ENCODE measurements at places on chromosomes 3 and 15.

DNA sequence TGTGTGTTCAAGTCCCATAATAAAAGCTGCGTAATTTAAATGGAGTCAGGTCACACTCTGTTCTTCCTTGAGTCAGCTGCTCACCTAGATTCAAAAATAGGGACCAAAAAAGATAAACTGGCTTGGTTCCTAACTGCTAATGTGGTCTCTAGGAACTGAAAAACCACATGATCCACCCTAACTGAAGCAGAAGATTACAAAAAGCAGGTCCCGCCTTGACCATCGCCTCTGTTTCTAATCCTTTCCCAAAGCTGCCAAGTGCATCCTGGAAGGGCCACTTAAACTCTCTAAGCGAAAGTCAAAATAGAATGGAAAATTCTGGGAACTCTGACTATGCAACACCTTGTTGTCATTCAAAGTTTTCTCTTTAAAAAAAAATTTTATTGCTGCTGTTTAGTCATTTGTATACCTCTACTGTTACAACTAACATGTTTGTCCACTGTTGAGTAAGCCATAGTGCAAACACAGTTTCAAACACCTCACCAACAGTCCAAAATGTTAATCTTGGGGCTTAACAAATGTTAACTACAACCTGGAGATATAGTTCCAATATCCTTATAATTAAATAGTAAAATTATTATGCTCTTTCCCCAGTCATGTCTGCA, 88.9 kb upstream of the THBS1 start:
- no peak for DNase-seq

DNA sequence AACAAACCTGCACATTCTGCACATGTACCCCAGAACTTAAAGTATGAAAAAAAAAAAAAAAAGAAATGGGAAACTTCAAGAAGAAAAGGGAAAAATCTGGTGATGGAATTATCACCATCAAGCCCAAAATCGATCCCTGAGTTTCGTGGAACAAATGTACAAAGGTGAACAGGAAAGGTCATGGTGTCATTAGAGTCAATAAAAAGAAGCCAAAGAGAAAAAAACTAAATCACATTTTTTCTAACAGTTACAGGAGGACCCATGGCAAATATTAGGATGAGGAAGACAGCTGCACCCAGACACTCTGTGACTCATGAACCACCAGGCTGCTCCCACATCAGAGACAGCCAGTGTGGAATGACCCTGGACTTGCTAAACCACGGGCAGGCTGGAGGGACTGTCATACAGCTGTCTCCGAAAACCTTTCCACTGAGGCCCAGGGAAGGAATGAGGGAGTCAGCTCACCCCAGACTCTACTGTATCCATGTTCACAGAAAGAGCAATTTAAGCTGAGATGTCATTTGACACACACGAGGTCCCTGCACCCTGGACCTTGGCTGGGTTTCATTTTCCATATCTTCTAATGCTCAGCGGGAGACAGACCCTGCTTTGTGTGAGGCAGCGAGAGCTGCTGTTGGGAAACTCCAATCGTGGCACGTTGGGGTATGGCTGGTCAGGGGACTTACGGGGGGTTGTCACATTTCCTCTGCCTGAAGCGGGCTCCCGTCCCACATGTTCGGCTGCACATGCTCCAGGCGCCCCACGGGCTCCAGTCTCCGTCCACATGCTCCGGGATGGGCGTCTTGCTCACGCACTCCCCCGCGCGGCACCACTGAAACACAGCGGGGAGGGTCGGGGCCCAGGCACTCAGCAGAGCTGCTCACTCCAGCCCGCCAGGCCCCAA, 210.2 kb downstream of the ADAMTS17 start:
- DNase-seq = no peak

DNA sequence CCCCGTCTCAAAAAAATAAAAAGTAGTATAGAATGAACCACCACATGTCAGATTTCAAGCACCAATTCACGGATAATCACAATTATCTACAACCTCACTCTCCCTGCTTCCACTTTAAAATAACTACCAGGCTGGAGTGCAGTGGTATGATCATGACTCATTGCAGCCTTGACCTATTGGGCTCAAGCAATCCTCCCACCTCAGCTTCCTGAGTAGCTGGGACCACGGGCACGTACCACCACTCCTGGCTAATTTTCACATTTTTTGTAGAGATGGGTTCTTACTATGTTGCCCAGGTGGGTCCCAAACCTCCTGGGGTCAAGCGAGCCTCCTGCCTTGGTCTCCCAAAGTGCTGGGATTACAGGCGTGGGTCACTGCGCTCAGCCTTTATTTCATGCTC, 38.1 kb upstream of the LDHAL6B start:
- no peak for DNase-seq

DNA sequence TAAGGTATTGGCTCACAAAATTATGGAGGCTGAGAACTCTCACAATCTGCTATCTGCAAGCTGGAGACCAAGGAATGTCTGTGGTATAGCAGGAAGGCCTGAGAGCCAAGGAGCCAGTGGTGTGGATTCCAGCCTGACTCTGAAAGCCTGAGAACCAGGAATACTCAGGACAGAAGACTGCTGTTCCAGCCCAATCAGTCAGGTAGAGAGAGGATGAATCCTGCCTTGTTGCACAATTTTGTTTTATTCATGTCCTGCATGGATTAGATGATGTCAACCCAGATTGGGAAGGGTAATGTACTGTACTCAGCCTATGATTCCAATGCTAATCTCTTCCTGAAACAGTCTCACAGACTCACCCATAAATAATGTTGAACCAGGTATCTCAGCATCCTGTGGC, 312.4 kb upstream of the KCNMB2 start:
- no peak for DNase-seq
